Activated T-cell treated with anti-CD3 and anti-CD28 coated beads, Interleukin-2, amount 50 U/mL, for 72 hours (primary cell): ENCODE measurements at places on chromosomes 11 and 22. TPM values are rescaled to one million over a fixed set of nuclear protein-coding genes. Genes with fewer than 3 reads are reported as not detected.

Gene DGKZ
- total RNA-seq = 94.0 TPM

GRCh38 chr22:29503811-29504372, 23.9 kb downstream of the NEFH start:
- no peak for DNase-seq

Gene OR56A1
- not detected for total RNA-seq

DNA sequence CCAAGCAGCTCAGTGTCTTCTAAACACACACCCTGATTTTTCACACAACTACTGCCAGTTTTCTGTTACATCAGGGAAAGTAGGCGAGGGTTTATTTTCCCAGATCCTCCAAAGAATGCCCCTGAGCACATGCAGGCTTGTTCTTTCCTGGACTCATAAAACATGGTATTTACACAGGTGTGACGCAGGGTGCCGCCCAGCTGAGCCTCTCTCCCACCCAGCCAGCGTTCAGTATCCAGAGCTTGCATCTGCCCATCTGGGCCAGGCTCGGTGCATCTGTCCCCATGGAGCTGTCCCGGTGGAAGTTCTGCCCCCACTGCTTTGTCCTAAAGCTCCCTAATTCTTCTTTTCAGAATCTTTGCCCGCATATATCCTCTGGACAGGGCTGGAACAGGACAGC, 44.8 kb upstream of the ISX start:
- DNase-seq = no peak

DNA sequence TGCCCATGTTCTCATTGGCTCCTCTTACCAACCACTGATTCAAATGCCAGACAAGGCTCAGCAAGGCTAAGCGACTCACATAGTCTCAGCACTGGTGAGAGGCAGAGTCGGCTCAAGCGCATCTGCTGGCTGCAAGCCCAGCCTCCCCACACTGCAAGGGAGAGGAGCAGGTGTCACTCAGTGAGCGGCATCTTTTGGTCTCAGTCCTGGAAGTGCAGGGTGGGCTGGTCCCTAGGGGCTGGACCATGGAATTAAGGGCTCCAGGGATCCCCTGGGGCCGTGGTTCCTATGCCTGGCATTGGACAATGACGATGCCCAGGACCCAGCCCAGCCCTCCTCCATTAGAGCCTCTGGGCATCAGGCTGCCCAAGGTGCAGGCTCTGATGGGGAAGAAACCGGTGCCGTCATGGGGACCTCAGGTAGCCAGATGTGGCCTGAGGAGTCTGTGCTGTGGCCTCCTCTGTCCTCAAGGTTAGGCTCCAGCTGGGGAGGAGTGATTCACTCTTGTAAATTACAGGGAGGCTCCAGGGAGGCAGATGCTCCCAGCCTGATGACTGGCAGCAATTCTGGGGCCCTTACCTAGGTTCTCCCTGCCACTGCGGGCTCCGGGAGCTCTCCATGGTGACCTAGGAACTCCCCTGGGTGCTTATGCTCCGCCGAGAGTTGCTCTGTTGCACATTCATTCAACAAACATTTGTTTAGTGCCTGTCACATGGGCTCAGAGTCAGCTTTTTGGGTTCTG, 28.0 kb downstream of the FADS2 start:
- DNase-seq = no peak

Gene RASL10A
- not detected for total RNA-seq

DNA sequence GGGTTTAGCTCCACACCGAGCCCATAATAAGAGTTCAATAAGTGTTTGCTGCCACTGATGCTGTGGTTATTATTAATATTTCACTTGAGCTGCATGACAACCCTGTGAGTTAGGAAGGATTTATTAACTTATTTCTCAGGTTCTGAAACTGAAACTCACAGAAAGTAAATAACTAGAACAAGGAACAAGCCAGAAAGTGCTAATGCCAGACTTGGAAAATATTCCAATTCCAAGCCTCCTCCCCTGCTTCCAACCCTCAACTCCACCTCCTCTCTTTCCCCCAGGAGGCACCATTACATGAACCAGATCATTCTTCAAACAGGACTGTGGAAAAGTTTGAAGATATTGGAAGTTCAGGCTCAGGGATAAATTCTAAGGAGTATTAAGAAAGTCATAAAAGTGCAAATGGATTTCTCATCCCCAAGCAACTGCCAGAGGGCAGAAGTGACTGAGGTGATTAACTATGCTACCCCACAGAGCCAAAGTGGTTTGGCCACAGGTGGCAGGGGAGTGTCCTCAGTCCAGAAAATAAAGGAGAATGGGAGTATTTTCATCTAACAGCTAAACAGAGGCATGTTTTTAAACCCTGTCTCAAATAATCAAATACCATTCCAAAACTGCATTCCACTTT, 3.2 kb upstream of the FJX1 start:
- no peak for DNase-seq

- DNase-seq = no peak
Observed at GRCh38 chr22:32827049-32827602, 25.6 kb downstream of the TIMP3 start.

Gene MMP10
- not detected for total RNA-seq

GRCh38 chr22:29642694-29643093, 39.3 kb downstream of the NF2 start:
- no peak for DNase-seq

Gene RIMBP3B
- 0.12 TPM for total RNA-seq

Gene HORMAD2
- 0.12 TPM for total RNA-seq

Gene PHETA2
- 3.8 TPM for total RNA-seq

DNA sequence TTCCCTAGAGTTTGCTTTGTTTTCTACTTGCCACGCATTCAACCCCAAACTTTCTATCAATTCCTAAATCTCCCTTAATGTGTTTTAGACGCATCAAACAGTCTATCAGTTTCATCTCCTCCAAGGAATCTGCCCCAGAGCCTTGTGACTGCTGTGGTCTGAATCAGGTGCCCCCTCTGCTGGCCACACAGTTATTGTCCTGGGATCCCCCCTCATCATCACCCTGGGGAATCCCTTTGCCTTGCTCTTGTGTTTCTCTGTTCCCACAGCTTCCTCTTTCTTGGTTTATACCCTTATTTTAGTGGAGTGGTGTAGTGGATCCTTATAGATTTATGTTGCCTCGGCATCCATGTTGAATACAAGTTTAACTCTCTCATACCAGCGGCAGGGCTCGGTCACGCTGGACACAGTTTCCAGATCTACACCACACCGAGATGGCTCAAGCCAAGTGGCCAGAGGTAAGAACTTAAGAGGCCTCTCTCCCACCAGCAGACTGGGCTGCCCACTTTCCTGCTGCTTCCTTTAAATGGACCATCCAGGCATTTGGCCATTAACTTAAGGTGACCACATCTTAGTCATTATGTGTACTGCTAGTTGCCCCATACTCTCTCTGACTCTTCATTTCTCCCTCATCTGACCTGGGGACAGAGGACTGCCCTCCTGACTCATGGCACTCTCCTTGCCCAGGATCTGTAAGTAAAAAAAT, 8.2 kb downstream of the UPB1 start:
- DNase-seq = peak; percentile 59

Gene OR8B3
- not detected for total RNA-seq

DNA sequence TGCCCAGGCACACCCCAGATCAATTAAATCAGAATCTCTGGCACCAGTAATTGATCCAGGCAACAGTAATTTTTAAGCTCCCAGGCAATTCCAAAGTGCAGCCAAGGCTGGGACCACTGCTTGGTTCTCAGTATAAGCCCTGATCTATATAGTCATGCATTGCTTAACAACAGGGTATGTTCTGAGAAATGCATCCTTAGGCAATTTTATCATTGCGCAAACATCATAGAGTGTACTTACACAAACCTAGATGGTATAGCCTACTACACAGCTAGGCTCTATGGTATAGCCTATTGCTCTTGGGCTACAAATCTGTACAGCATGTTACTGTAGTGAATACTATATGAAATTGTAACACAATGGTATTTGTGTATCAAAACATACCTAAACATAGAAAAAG, 651 bp upstream of the C11orf42 start:
- DNase-seq = no peak

Gene ANO5
- total RNA-seq = not detected

Gene KLHL22
- 21.4 TPM for total RNA-seq

DNA sequence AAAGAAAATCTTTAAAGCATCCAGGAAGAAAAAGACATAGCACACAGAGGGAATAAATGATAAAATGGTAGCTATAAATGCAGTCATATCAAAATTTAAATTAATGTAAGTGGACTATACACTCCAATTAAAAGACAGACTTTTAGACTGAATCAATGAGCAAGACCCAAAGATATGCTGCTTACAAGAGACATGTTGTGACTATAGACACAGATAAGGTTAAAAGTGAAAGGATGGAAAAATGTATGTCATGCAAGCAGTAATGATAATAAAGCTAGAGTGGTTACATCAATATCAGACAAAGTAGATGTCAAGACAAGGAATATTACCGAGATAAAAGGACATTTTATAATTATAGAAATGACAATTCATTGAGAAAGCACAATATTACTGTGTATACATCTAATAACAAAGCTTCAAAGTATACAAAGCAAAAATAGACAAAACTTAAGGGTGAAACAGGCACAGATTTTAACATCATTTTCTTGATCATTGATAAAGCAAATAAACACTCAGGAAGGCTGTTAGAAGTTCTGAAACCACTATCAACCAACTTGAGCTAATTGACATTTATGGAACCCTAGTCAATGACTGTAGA, 22.8 kb upstream of the MUC5AC start:
- DNase-seq = no peak

DNA sequence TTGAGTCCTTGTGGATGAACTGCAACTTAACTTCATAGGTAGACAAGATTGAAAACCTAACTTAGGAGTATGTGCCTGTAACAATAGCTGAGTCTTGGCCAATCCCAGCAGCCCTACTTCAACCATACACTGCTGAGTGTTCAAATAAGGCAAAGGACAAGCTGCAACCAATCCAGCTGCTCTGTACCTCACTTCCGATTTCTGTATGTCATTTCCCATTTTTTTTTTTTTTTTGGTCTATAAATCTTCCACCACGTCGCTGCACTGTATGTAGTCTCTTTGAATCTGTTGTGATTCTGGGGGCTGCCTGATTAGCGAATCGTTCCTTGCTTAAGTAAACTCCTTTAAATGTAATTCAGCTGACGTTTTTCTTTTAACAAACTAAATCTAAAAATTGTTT, 35.4 kb upstream of the FLI1 start:
- DNase-seq = no peak

Gene TTC38
- total RNA-seq = 10.1 TPM

Gene RAG1
- 0.39 TPM for total RNA-seq

- DNase-seq = no peak
Observed at GRCh38 chr11:65206441-65206841, 24.7 kb downstream of the CAPN1 start.

- DNase-seq = no peak
Observed at GRCh38 chr11:65254724-65255123, 7.0 kb upstream of the POLA2 start.

GRCh38 chr11:95595973-95596489, 193.6 kb downstream of the FAM76B start:
- DNase-seq = no peak

DNA sequence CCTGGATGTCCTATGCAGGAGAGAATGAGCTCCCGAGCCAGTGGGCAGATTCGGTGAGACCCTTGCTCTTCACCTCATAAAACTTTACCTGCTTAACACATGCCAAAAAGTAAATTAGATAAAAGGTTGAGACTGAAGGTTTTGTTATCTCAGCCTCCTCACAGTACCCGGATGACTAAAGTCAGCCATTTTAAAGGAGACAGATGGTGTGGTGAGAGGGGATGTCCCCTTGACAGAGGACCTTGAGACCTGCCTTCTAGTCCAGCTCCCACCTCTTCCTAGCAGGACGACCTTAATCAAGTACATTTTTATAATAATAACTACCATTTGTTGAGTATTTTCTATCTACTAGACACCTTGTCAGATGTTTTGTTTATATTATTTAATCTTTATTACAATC, 39.7 kb downstream of the C11orf91 start:
- DNase-seq = no peak

GRCh38 chr11:22343371-22344032, 5.3 kb downstream of the SLC17A6 start:
- no peak for DNase-seq

DNA sequence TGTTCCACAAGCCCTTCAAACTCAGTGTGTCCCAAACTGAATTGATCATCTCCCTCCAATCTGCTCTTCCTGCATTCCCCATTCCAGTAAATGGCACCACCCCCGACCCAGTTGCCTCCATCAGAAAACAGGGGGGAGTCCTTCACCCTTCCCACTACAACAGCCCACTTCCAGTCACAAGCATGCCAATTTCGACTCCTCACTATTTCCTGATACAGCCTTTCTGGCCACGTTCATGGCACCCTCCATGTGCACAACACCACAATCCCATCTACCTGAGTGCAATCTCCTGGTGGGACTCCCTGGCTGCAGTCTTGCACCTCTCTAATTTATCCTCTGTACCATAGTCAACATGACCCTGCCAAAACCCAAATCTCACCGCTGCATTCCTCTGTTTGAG, 1.6 kb upstream of the DNAL4 start:
- no peak for DNase-seq

Gene NCF4
- 15.8 TPM for total RNA-seq

- DNase-seq = no peak
Observed at GRCh38 chr22:30277547-30278344, 11.1 kb upstream of the OSM start.

Gene CDC42BPG
- 1.5 TPM for total RNA-seq
